ENCODE measurements at places on chromosomes 5 and 9. TPM values are rescaled to one million over a fixed set of nuclear protein-coding genes. Genes with fewer than 3 reads are reported as not detected.

DNA sequence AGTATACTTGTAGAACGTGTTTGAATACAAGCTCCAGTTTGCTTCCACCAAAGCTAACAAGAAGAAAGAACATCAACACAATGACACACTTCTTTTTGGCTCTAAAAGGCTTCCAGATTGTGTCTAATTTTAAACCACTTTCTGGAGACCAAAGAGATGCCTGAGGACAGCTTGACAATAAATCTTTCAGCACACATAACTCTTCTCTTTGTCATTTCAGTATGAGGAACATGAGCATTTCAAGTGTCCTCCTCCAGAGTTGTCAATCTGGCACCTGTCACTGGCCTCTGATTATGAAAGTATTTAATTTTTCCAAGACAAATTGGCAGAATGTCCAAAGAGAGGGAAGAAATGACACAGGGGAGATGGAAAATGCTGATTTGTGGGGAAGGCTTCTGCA lies 79.0 kb upstream of the TLR4 start:
- no peak for DNase-seq

- DNase-seq: no peak
Measured at GRCh38 chr5:177306674-177307543, 3.3 kb downstream of the PRELID1 start.

Gene PKD2L2
- total RNA-seq: 0.29 TPM

Gene TBC1D9B
- total RNA-seq: 85.0 TPM

GRCh38 chr5:137858954-137859353 lies 8.7 kb upstream of the MYOT start:
- no peak for DNase-seq

DNA sequence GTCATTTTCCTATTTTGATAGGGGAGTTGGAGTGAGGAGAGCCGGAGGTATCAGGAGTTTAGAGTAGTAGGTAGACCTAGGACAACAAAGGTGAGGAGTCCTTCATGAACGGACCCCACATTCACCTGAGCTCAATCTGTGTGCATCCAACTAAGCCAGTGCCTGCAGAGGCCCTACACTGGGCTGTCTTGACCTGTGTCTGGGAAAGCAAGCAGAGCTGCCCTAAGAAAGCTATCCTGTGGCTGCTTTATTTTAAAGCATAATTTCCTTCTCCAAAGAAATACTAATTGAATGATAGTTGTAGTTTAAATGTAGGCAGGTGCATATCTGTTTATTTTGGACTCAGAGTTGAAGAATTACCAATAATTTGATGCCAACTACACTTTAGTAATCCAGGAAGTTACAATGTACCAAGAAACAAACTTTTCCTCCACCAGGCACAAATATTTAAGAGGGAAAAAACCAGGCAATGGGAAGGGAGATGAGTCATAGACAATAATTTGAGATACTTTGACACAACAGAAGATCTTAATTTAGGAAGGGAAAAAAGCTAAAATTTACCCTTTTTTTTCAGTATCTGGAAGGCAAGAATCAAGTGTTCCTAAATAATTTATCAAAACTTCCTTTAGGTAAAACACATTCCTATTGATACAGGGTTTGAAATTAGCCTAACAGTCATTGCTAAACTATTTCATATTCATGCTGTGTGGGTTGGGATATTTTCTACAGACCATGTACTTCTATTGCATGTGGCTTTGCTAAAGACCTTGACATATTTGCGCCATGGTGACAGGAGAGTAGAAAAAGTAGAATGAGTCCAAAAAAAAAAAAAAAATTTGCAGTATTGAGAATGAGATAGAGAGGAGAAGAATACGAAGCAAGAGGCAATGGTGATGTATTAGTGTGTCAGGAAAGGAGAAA lies 376.6 kb upstream of the TUSC1 start:
- no peak for DNase-seq

DNA sequence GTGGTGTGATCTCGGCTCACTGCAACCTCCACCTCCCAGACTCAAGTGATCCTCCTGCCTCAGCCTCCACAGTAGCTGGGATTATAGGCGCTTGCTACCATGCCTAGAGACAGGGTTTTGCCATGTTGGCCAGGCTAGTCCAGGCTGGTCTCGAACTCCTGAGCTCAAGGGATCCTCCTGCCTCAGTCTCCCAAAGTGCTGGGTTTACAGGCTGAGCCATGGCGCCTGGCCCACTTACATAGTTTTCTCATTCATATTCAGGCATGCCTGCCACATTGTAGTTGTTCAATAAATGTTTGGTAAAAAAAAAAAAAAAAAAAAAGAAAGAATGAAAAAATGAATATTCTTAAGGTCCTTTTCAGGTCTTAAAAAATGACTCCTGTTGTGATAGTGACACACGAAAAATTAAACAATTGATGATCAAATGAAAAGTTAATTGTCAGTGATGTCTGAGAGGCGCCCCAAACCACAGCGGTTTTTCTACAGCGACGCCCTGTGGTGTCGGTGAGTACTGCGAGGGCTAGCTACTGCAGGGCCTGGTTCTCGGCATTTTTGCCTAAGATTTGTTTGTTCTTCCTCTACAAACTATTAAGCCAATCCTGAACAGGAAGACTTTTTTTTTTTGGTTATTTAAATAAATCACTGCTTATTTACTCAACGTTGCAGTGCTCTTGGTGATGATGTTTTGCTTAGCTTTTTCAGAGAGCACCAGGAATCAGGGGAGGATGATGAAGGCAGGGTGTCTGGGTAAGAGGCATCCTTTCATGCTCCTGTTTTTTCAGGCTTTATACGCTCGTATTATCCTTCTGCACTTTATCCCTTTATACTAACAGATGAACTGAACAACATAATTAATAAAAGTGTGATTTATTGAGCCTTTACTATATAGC lies 67.0 kb upstream of the DPYSL3 start:
- DNase-seq: peak; percentile 89

DNA sequence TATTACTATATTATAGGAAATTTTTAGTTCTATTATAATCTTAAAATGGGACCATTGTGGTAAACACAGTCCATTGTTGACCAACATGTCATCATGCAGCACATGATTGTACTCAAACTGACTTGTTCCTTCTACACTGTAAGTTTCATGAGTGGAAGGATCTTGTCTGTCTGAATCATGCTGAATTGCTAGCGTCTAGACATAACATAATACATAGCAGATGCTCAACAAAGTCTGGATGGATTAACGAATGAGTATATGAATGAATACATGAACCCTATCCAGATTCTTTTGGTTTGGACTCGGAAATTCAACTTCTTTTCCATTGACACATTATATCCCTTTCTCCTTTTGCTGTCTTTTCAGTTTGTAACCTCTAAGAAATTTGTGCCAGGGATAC lies 429.2 kb upstream of the SGCD start:
- no peak for DNase-seq

Gene PCDHB15
- total RNA-seq: 3.8 TPM

Gene GALNT12
- total RNA-seq: 17.6 TPM

DNA sequence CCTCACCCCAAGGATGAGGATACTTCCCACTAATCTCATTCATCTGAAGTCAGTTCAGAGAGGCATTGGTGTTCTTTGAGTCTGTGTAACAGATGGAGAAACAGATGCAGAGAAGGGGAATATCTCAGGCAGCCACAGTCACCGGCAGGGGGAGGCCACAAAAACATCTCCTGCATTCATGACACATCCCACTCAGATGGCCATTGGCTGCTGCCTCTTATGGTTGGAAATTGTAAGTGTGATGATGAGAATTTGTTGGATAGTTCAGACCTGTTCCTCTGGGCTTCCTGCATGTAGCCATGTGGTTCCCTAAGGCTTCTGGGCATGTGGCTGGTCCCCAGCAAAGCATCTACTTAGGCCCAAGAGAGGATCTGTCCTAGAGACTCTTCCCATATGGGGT lies 45.9 kb upstream of the GABRP start:
- DNase-seq: no peak

Gene GPR151
- total RNA-seq: not detected

GRCh38 chr5:139374909-139375308 lies 8.2 kb downstream of the SLC23A1 start:
- peak; percentile 28 for DNase-seq

GRCh38 chr9:35914301-35914807 lies 5.1 kb downstream of the SPAAR start:
- DNase-seq: peak; percentile 84

Gene PCDHGA7
- total RNA-seq: 4.3 TPM

Gene C9orf50
- not detected for total RNA-seq

GRCh38 chr9:114798780-114799427 lies 6.9 kb downstream of the TNFSF15 start:
- DNase-seq: no peak

Gene PRDM9
- not detected for total RNA-seq

- DNase-seq: no peak
Measured at GRCh38 chr9:135618866-135619598, 20.3 kb downstream of the GLT6D1 start.

- peak; percentile 88 for DNase-seq
Measured at GRCh38 chr5:132238169-132238744, 10.6 kb upstream of the P4HA2 start.

DNA sequence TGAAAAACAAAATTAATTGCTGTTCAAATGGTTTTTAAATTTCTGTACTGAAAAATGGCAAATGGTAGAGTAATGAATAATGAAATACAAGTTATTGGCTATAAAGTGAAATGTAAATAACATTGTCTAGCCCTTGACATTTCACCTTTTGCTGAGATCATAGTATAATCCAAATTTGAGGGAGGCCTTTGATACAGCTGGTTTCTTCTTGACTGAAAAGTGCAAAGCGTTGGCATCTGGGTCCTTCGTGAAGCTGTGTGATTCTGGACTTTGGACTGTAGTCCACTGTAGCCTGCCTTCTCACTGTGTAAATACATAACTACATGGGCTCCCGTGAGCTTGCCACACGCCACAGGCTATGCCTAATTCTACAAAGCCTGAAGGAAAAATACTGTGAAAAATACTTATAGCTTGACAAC lies 52.3 kb downstream of the ARHGEF28 start:
- DNase-seq: no peak

GRCh38 chr5:137611011-137611580 lies 112.0 kb upstream of the SPOCK1 start:
- no peak for DNase-seq

Gene SLC6A7
- 0.14 TPM for total RNA-seq

DNA sequence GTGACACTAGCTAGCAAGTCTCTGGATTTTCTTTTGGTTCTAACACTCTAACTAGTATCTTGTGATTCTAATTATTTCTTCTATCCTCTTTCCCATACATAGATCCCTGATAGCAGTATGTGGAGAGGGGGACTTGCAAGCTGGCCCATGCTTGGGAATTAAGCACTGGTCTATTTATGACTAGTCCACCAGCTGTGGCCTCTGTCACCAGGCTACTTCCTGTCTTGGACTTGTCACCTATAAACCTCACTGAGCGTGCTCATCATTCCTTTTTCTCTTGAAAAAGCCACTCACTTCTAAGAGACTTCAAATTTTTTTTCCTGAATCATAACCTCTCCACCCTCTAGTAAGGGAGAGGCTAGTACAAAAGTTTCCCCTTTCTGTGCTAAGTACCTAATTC lies 32.3 kb upstream of the MAMDC2 start:
- DNase-seq: no peak

Measured in posterior vena cava (tissue), 2 donors.